ENCODE measurements at places on chromosomes 13 and 19. TPM values are rescaled to one million over a fixed set of nuclear protein-coding genes. Genes with fewer than 3 reads are reported as not detected.

GRCh38 chr13:39406688-39407087 is 196.3 kb downstream of the LHFPL6 start:
- no peak overlapping the region for H3K27ac ChIP-seq
- no peak overlapping the region for H3K4me3 ChIP-seq
- no peak for DNase-seq
- no peaks in the 10 kb centered on the region for H3K27me3 ChIP-seq
- peaks cover 4% of the 10 kb centered on the region for H3K4me1 ChIP-seq

- no peak overlapping the region for H3K27ac ChIP-seq
- no peak for DNase-seq
- peaks cover 10% of the 10 kb centered on the region for H3K4me1 ChIP-seq
- no peaks in the 10 kb centered on the region for H3K36me3 ChIP-seq
Observed at GRCh38 chr19:18591735-18592385, 3.3 kb downstream of the REX1BD start.

DNA sequence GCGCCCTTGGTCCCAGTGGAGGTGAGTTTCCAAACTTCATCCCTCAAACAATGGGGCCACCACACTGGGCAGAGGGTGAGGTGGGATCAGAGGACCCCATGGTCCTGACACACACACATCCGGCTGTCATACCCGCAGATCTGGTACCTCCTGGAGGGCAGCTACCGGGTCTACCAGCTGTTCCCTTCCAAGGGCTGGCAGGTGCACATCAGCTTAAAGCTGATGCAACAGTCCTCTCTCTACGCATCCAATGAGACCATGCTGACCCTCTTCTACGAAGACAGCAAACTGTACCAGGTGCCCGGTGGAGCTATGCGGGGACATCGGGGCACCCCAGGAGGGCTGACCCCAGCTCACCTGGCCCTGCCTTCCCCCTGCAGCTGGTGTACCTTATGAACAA is 14.0 kb upstream of the PSMD8 start:
- peak overlapping the region; percentile 80 for H3K27ac ChIP-seq
- H3K4me3 ChIP-seq: peak overlapping the region; percentile 90
- peaks cover 13% of the 10 kb centered on the region for H3K27me3 ChIP-seq
- H3K36me3 ChIP-seq: peaks cover 4% of the 10 kb centered on the region
- no peak for DNase-seq
- peaks cover 5% of the 10 kb centered on the region for H3K4me1 ChIP-seq

GRCh38 chr19:30105727-30106126 is 163.7 kb downstream of the URI1 start:
- no peak overlapping the region for H3K4me3 ChIP-seq
- H3K27me3 ChIP-seq: peaks cover 2% of the 10 kb centered on the region
- H3K27ac ChIP-seq: no peak overlapping the region
- H3K36me3 ChIP-seq: peaks cover 7% of the 10 kb centered on the region
- no peak for DNase-seq

- peaks cover 4% of the 10 kb centered on the region for H3K36me3 ChIP-seq
- no peak overlapping the region for H3K27ac ChIP-seq
- peaks cover 14% of the 10 kb centered on the region for H3K4me1 ChIP-seq
- H3K27me3 ChIP-seq: peaks cover 7% of the 10 kb centered on the region
- H3K4me3 ChIP-seq: no peak overlapping the region
Observed at GRCh38 chr19:10809651-10810285, 26.2 kb downstream of the TMED1 start.

The ZNF729 gene
- not detected for total RNA-seq

The MBD3L3 gene
- 1.3 TPM for total RNA-seq
